Stimulated activated CD8-positive, alpha-beta memory T cell treated with anti-CD3 and anti-CD28 coated beads, Interleukin-7, amount 100 ng/mL, for 24 hours (primary cell): ENCODE measurements at places on chromosomes 1 and 21.

DNA sequence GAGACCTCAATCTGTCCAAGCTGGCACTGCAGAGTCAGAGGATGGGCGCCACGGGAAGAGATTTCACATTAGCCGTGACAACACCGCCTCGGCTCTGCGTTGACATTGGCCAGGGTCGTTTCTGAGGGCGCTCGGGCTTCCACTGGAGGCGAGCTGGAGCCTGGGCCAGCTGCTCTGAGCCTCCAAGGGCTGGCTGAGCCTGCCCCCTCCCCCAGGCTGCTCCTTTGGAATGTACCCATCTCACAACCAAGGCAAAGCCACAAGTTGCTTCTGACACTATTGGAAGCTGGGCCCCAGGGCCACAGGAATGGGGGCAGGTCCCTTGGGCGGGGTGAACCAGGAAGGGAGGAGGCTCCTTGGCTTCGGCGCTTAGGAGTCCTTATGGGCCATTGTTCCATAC, 12.7 kb downstream of the GPR3 start:
- DNase-seq = no peak

DNA sequence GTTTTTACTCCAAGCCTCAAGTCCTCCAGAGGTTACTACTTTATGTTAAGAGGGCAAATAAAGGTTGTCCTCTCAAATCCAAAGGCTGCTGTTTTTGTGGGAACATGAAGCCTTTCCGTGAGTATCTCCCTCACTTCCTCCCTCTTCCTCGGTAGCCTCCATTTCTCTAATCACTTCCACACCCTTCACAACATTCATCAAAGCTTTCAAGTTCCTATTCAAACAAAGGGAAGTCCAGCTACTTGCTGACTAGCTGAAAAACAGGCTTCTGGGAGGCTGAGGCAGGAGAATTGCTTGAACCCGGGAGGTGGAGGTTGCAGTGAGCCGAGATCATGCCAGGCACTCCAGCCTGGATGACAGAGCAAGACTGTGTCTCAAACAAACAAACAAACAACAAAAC, 6.6 kb upstream of the CD48 start:
- DNase-seq = no peak

- no peak for DNase-seq
Observed at GRCh38 chr1:112320058-112320457, 76.0 kb upstream of the CTTNBP2NL start.

GRCh38 chr1:175755516-175756070, 12.2 kb upstream of the TNR start:
- no peak for DNase-seq

DNA sequence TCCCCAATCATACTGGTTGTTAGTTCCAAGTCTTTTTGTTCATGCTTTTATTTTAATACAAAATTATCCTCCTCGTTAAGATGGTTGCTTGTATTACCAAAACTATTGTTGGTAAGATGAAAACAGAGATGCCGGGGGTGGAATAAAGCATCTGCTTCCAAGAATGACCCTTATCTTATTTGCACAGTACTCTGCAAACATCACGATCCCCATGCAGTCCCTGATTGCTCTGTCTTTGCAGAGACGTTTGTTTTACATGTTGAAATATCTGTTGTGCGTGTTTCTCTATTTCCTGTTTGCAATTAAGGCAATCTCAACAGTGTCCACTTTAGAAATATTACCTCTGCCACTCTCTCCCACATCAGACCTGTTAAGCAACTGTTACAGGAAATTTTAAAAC, 141.3 kb upstream of the NCAM2 start:
- DNase-seq = no peak

DNA sequence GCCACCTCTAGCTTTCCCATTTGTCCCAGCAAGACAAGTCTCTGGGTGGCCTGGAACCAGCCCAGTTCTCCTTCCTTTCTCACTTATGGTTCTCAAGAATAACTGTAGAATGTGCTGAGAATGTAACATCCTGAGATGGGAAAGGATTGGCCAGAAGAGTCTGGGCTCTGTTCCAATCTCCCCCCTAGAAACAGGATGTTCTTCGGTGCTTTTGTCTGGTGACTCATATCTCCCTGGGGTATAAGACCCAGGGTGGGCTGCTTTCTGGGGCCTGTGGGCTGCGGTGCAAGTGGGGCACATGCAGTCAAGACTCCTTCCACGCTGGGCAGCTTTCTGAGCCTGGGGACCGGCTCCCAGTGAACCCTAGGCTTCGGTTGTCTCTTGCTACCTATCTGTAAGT, 251.2 kb upstream of the POU3F1 start:
- DNase-seq = no peak

- no peak for DNase-seq
Observed at GRCh38 chr1:70318191-70318590, 36.3 kb downstream of the ANKRD13C start.

- no peak for DNase-seq
Observed at GRCh38 chr1:244056577-244056976, 5.5 kb downstream of the ZBTB18 start.
